Pons (tissue), 1 donor: ENCODE measurements at places on chromosomes 11 and 22.
A peak's percentile ranks its signal among the peaks of the same experiment; 100 is the strongest.

GRCh38 chr22:26949193-26949592, 291.8 kb downstream of the MIAT start:
- DNase-seq, result no peak

GRCh38 chr11:11425806-11426205, 72.8 kb upstream of the CSNK2A3 start:
- no peak for DNase-seq

GRCh38 chr11:113363406-113363805, 24.2 kb upstream of the ANKK1 start:
- no peak for DNase-seq

DNA sequence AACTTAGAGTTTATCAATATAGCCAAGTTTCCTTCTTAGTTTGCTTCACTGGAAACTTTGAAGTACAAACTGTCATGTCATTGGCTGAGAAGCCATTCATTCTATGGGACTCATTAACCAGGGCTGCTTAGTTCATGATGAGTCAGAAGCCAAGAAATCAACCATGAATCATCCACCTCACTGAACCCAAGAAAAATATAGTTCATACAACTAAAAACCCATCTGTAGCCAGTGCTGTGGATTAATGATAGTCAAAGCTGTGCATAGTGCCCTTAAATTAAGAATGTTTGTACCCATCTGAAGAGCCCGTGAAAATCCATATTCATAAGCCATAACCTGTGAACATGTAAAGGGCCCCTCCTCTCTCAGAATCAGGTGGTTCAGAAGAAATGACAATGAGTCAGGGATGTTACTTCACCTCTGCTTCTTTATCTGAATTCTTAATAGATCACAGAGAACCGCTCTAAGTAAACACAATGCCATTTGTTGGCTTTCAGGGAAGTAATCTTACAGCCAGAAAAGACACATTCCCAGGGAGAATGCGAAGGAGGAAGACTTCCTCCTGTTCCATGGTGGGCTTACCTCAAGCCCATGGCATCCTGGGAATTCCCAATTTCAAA, 25.4 kb downstream of the MMP20 start:
- no peak for DNase-seq

DNA sequence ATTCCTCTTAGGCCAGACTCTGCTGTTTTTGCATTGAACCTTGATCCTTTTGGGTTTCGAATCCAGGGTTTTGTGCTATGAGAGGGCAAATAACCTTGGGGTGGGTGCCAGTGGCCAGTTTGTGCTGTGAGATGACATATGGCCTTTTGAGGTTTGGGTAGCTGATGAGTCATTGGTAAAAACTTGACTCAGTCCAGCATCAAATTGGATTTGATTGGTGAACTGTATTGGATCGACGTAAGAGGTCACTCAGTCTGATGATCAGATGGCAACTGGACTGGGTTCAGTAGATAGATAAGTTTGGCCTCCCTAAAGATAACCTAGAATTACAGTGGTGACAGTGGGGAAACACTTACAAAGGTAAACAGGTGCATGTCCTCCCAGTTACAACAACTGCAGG, 41.0 kb upstream of the XKR3 start:
- DNase-seq, result no peak

DNA sequence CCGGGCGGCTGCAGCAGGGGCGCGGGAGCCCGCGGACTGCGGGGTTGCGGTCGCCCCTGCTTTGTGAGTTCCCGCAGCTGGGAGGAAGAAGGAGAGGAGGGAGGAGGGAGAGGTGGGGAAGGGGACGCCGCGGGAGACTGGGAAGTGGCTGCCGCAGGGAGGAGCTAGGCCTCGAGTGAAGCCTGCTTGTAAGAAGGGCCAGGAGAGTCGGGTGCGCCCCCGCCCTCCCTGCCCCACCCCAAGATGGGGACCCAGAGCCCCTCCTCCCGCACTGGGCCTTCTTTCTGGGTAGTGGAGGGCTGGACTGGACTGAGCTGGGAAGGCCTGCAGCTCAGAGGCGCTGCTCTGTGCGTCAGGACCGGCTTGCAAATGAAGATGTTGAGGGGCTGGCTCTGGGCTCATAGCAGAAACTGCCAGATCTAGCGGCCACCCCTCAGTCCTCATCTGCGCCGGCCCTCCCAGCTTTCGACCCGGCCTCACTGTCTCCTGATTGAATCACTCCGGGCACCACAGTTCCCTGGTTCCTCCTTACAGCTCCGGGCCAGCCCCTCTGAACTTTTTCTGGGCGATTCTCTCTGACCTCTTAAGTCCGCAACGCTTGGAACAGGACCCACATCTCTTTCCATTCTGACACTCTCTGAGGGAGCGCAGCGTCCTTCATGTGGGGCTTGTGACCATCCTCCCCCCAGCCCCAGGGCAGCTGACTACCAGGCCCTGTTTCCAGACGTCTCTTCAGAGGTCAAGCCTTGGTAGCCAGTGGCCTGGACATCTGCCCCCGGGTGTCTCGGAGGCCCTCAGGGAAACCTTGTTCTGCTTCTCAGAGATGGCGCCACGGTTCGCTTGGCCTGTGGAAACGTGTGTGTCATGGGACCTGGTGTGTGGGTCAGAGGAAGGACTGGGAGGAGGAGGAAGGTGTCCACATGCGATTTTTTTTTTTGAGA, 21.9 kb downstream of the SERPINH1 start:
- DNase-seq, result peak; percentile 62

GRCh38 chr22:42131562-42131961, 952 bp upstream of the CYP2D6 start:
- no peak for DNase-seq

- DNase-seq, result peak; percentile 83
Measured at GRCh38 chr11:10653946-10654810, 39.4 kb downstream of the IRAG1 start.

DNA sequence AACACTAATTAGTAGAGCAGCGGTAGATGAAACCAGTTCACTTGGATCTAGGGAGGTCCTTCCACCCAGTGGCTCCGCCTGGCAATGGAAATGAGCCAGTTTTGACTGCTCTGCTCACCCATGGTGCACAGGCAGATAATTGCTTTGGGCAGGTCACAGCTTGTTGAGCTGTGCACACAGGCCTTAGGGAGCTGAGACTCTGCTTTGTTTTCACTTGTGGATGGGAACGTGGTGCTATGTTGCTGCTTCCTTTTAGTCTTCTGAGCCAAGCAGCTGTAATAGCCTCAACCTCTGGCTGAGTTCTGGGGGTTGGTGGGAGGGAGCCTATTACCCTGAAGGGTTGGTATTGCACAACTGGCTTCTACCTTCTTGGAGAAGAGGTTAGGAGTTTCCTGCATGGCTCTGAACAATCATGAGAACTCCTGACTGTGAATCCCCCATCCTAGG, 262.3 kb upstream of the MTNR1B start:
- DNase-seq, result no peak

GRCh38 chr11:2653930-2654739, 45.7 kb downstream of the KCNQ1OT1 start:
- DNase-seq, result no peak
